ENCODE measurements at places on chromosomes 13 and 19.
A peak's percentile ranks its signal among the peaks of the same experiment; 100 is the strongest.

DNA sequence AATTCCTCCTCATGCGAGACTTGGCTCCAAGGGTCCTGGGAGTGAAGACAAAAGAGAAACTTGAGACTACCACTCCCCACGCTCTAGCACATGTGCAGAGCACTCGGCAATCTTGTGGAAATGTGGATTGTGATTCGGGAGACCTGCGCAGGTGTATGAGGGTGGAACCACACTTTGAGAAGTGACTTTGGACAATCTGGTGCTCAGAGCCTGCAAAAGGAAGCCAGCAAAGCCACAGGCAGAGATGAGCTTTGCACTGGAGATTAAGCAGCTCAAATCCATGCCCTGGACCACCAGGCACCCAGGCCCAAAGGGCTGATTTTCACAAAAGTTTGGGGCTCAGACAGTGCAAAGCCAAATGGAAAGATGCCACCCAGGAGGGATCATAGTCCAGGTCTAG, 162.5 kb upstream of the TSHZ3 start:
- H3K27me3 ChIP-seq: no peaks in the 10 kb centered on the region
- no peaks in the 10 kb centered on the region for H3K4me1 ChIP-seq
- H3K36me3 ChIP-seq: no peaks in the 10 kb centered on the region
- DNase-seq: no peak
- no peak overlapping the region for H3K27ac ChIP-seq

- no peaks in the 10 kb centered on the region for H3K36me3 ChIP-seq
- H3K27ac ChIP-seq: no peak overlapping the region
- peak; percentile 24 for DNase-seq
- H3K27me3 ChIP-seq: no peaks in the 10 kb centered on the region
- H3K4me1 ChIP-seq: no peaks in the 10 kb centered on the region
These were observed 169.9 kb downstream of the VWA8 start for GRCh38 chr13:41791056-41791455.

GRCh38 chr19:19121371-19121770, 16.9 kb downstream of the TMEM161A start:
- no peak overlapping the region for H3K4me3 ChIP-seq
- no peak overlapping the region for H3K27ac ChIP-seq
- H3K36me3 ChIP-seq: peaks cover 12% of the 10 kb centered on the region
- no peaks in the 10 kb centered on the region for H3K27me3 ChIP-seq
- H3K4me1 ChIP-seq: no peaks in the 10 kb centered on the region

DNA sequence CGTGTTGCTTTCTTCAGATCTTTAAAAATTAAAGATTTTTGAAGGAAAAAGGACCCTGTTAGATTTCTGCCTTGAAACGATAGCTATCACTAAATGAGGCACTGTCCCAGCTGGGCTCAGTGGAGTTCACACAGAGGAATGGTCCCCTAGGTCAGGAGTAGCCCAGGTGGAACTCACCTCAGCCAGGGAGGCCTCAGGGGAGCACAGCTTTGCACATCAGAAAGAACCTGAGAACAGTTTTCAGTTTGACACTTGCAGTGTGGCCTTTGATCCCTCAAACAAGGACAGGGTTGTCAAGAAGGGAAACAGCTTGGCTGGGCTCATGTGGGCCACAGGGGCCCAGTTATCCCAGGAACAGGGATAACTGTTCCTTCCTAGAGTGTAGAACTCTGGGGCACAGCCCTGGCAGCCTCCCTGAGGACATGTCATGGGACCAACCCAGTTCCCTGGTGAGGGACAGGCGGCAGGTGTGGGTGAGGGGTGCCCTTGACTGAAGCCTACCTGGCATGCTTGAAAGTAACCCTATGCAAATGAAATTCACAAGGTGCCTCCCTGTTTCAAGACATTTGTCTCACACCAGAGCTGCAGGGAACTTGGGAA, 59.4 kb downstream of the CHST8 start:
- no peaks in the 10 kb centered on the region for H3K27me3 ChIP-seq
- H3K4me3 ChIP-seq: no peak overlapping the region
- H3K4me1 ChIP-seq: no peaks in the 10 kb centered on the region
- DNase-seq: no peak
- no peaks in the 10 kb centered on the region for H3K36me3 ChIP-seq

DNA sequence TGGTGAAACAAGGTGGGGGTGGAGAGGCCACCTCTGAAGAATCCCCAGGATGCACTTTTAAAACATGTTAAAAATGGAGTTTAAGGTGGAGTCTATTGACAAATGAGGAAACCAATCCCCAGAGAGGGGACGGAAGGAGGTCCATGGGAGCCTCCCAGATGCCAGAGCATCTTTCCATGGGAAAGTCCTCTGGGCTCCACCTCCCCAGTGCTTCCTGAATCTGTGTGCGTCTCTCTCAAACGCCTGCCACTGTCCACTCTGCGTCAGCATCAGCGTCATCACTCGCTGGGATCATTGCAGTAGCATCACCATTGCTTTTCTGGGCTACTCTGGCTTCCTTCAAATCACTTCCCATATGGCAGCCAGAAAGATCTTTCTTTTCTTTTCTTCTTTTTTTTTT, 6.2 kb downstream of the GPR4 start:
- H3K27me3 ChIP-seq: peaks cover 42% of the 10 kb centered on the region
- H3K4me1 ChIP-seq: no peaks in the 10 kb centered on the region
- H3K4me3 ChIP-seq: no peak overlapping the region
- H3K36me3 ChIP-seq: no peaks in the 10 kb centered on the region
- H3K27ac ChIP-seq: no peak overlapping the region
- DNase-seq: peak; percentile 43

- H3K4me3 ChIP-seq: no peak overlapping the region
- peaks cover 9% of the 10 kb centered on the region for H3K4me1 ChIP-seq
- no peaks in the 10 kb centered on the region for H3K27me3 ChIP-seq
These were observed 2.5 kb downstream of the RPS28 start for GRCh38 chr19:8323781-8324185.

DNA sequence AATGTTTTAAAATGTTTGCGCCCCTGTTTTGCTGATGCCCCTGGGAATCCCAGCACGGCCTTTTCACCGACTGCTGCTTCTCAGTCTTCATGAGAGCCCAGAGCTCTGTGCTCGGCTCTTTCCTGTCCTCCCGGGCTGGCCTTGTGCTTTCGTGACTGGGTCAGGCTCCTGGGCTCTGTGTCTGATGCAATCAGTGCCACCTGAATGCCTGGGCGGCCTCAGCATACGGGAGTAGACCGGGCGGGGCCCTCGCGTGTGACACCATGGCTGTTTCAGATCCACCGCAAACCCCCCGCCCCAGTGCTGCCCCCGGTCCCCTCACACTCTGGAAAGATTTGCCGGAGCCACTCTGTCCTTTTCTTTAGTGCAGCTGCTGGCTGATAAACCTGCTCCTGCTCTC, 21.4 kb downstream of the PABPC3 start:
- H3K36me3 ChIP-seq: no peaks in the 10 kb centered on the region
- H3K27me3 ChIP-seq: peaks cover 2% of the 10 kb centered on the region
- H3K4me1 ChIP-seq: no peaks in the 10 kb centered on the region

GRCh38 chr13:41823476-41823875, 137.4 kb downstream of the VWA8 start:
- no peaks in the 10 kb centered on the region for H3K27me3 ChIP-seq
- no peak overlapping the region for H3K4me3 ChIP-seq
- H3K27ac ChIP-seq: no peak overlapping the region
- peaks cover 4% of the 10 kb centered on the region for H3K4me1 ChIP-seq
- no peak for DNase-seq
- H3K36me3 ChIP-seq: no peaks in the 10 kb centered on the region

DNA sequence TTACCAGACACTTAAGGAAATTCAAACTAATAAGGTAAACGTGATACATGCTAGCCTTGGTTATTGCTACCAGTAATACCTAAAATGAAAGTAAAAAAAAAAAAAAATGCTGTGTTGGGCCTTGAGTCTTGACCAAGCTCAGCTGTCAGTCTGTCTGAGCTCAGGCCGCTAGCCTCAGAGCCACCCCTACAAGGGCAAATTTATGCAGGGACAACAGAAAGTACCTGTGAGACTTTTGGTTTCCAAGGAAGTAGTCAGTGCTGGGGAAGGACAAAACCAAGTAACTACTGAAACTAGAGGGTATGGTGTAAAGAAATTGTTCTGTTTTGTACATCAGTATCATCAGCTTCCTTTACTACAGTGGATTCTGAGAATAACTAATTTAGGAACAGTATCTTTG, 134.3 kb upstream of the SLITRK5 start:
- H3K27ac ChIP-seq: no peak overlapping the region
- H3K4me3 ChIP-seq: no peak overlapping the region
- DNase-seq: no peak
- H3K36me3 ChIP-seq: no peaks in the 10 kb centered on the region

DNA sequence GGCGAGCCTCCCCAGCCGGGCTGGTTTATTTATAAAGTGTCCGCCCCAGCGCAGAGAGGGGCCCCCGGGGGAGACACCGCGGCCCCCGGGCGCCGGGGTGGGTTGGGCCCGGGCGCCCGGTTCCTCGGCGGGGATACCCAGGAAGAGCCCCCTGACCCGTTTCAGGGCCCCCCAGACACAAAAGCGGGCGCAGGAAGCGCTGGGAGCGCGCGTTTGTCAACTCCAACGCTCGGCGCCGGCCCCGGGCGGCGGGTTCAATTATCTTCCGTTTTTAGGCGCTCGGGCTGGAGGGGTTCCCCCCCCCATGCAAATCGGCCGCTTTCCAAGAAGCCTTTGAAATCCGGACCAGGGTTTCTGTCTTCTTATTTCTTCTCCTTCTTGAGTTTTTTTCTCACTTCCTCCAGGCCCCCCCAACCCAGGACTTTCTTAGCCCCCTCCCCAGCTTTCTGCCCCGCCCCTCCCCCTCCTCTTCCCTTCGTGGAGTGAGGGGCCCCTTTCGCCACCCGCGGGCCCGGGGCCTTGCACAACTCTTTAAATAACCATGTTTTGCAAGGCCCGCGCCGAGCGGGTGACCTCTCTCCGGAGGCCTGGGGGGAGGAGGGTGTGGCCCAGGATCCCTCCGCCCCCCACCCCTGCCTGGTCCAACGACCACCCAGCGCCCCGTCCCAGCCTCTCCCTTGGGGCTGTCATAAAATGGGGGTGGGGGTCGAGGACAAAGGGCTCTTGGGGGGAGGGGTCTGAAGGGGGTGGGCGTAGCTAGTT, 935 bp downstream of the ARID3A start:
- DNase-seq: no peak
- peak overlapping the region; percentile 96 for H3K4me3 ChIP-seq
- peak overlapping the region; percentile 97 for H3K27ac ChIP-seq
- no peaks in the 10 kb centered on the region for H3K27me3 ChIP-seq
- peaks cover 24% of the 10 kb centered on the region for H3K36me3 ChIP-seq

DNA sequence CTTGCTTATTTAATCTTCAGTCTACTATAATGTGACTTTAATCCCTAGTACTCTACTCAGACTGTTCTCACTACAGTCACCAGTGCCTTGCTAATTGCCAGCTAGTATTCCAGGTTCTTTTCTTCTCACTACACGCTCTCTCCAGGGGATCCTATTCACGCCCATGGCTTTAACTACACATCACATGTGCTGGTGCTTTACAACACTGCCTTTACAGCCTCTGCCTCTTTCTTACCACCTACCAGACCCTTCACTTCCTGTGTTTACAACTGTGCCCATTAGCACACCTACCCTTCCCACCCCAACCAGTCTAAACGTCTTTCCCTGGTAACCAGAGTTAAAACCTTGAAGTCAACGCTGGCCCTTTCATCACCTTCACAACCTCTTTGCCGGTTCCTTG, 249.5 kb downstream of the DNAJC15 start:
- no peak overlapping the region for H3K4me3 ChIP-seq
- H3K27ac ChIP-seq: no peak overlapping the region
- no peak for DNase-seq
- H3K27me3 ChIP-seq: no peaks in the 10 kb centered on the region
- H3K36me3 ChIP-seq: no peaks in the 10 kb centered on the region

GRCh38 chr13:94384231-94384905, 95.1 kb downstream of the DCT start:
- no peaks in the 10 kb centered on the region for H3K27me3 ChIP-seq
- H3K36me3 ChIP-seq: no peaks in the 10 kb centered on the region
- H3K27ac ChIP-seq: no peak overlapping the region
- no peaks in the 10 kb centered on the region for H3K4me1 ChIP-seq
- peak; percentile 68 for DNase-seq
- H3K4me3 ChIP-seq: no peak overlapping the region

DNA sequence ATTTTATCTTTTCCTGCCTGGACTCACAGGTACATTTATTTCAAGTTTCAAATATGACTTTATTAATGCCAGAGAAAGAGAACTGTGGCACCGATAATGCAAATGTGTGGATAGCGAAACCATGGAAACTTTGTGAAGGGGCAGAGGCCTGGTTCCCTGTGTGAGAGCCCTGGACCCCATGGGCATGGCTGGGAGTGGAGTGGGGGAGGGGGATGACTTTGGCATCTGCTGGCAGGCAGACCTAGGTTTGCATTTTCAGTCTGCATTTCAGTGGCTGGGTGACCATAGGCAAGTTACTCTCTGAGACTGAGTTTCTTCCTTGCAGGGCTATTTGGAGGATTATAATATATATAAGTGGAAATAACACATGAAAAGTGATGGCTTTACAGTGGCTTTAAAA, 163.8 kb upstream of the TMTC4 start:
- no peak overlapping the region for H3K27ac ChIP-seq
- no peak for DNase-seq
- no peak overlapping the region for H3K4me3 ChIP-seq

GRCh38 chr13:42378383-42378780, 106.4 kb downstream of the AKAP11 start:
- no peak overlapping the region for H3K4me3 ChIP-seq
- no peaks in the 10 kb centered on the region for H3K27me3 ChIP-seq
- H3K27ac ChIP-seq: no peak overlapping the region
- DNase-seq: no peak
- no peaks in the 10 kb centered on the region for H3K4me1 ChIP-seq
- H3K36me3 ChIP-seq: no peaks in the 10 kb centered on the region

DNA sequence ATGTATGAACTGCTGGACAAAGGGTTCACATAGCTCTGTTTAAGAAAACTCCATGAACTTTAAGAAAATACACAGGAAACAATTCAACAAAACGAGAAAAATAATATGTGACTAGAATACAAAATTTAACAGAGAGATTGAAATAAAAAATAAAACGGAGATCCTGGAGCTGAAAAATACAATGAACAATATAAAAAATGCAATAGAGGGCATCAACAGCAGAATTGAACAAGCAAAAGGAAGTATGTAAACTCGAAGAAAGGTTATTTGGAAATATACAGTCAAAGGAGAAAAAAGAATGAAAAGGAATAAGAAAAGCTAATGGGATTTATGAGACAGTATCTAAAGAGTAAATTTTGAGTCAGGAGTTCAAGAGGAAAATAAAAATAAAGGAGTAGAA, 163.0 kb upstream of the DACH1 start:
- no peak overlapping the region for H3K27ac ChIP-seq
- H3K4me3 ChIP-seq: no peak overlapping the region
- H3K4me1 ChIP-seq: no peaks in the 10 kb centered on the region
- no peaks in the 10 kb centered on the region for H3K36me3 ChIP-seq

DNA sequence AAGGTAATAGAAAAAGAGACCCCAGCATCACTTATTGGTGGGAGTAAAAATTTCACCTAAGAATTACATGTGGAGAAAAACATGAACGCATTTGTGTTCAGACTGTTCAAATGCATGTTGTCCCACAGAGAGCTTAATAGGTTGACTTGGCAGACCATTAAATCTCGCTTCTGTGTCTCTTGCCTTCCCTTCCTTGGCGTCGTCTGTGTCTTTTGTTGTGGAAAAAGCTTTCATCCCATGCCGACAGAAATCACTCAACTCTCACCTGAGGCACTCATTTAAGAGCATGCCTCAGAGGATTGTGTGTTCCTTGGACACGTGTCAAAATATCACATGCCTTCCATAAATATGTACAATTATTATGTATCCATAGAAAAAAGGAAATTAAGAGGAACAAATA, 24.4 kb upstream of the CACNA1A start:
- no peaks in the 10 kb centered on the region for H3K36me3 ChIP-seq
- no peak overlapping the region for H3K4me3 ChIP-seq
- no peaks in the 10 kb centered on the region for H3K4me1 ChIP-seq
- H3K27me3 ChIP-seq: peaks cover 4% of the 10 kb centered on the region
- DNase-seq: no peak
